ENCODE measurements at places on chromosomes 11 and 22. TPM values are rescaled to one million over a fixed set of nuclear protein-coding genes. Genes with fewer than 3 reads are reported as not detected.

GRCh38 chr11:82680252-82680651, 53.4 kb downstream of the FAM181B start:
- no peak for DNase-seq

- DNase-seq: peak; percentile 65
Measured at GRCh38 chr22:38353142-38353629, 36.0 kb upstream of the CSNK1E start.

DNA sequence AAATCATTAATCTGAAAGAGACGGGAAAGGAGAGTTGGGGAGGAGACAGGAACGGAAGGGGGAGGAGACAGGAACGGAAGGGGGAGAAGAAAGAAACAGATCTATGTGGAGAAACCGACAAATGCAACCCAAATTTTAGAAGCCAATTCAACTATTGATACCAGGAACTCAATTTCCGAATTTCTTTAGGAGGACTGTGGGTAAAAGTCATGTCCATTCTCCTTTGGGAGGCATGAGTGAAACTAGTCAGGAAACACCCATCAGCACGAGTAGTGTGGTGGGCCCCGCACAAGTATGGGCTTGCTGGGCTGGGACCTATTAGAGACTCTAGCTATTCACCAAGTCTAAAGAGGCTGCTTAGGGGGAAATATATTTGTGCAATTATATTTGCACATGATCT, 18.1 kb downstream of the ANO3 start:
- no peak for DNase-seq

DNA sequence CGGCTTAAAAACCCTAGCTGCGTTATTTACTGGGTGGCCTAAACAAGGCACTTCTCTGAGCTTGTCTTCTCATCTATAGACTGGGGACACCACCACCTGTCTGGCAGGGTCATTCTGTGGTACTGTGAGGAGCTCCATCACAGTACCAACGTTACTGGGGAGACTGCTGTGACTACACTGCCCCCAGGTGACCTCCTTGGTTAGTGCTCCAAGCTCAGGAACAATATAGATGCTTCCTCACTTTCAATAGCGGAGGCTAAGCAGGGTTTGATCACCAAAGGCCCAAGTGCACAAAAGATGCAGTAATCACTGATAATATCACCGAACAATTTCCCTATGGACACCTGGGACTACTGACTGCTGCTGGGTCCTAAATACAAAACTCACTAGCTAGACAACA, 18.8 kb downstream of the PRPF19 start:
- peak; percentile 49 for DNase-seq

MADD gene
- 17.0 TPM for total RNA-seq

- peak; percentile 58 for DNase-seq
Measured at GRCh38 chr22:38760477-38761201, 4.8 kb upstream of the SUN2 start.

- no peak for DNase-seq
Measured at GRCh38 chr11:37804666-37805065, 1206.6 kb upstream of the RAG2 start.

GRCh38 chr11:60150279-60150678, 32.6 kb downstream of the MS4A6A start:
- no peak for DNase-seq

DNA sequence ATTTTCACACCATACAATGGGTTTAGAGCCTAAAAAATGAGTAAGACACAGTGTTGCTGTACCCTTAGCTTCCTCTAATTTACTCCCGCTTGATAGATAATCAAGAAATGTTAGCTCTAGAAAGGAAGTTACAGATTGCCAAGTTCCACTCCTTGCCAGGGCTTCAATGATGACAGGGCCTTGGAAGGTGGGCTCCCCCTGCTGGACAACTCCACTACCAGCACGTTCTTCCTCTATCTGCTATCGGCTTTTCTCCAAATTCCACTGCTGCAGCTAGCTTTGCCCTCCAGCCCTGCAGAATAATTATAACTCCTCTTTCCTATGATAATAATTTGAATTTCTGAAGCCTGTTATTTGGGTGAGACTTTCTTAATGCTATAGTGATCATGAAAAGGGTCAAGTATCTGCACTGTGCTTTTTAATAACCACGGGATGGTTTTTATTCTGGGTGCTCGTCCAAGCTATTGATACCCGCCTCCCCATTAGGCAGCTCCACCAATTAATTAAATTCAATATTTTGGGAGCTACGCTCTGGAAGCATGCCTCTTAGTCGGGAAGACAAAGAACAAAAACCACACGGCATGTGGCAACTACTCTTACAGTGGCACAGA, 9.0 kb downstream of the SYN3 start:
- DNase-seq: peak; percentile 47

DNA sequence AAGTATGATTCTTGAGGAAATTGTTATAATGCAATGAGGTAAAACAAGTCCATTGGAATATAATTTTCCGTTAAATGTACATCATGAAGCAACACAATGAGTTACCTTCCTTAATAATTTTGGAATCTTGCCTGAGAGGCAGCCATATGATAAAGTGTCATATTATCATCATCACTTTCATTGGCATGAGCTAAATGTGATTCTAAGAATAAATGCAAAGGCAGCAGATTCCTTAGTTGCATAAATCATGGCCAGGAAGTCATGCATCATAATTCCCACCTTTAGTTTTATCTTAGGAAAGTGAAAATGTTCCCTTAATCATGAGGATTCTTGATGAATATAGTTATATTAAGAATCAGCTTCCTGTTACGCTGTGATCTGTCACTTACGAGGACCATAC, 14.2 kb upstream of the MMP1 start:
- no peak for DNase-seq

TSPAN18 gene
- not detected for total RNA-seq

- no peak for DNase-seq
Measured at GRCh38 chr22:48843640-48844039, 984.0 kb downstream of the BRD1 start.

DRAP1 gene
- total RNA-seq: 355 TPM
